Right renal cortex interstitium (tissue), 3 donors: ENCODE measurements at places on chromosomes 3 and 15.

- no peak for DNase-seq
Observed at GRCh38 chr15:41629463-41629862, 30.7 kb upstream of the MGA start.

GRCh38 chr3:67278015-67278618 is 280.0 kb downstream of the KBTBD8 start:
- no peak for DNase-seq

DNA sequence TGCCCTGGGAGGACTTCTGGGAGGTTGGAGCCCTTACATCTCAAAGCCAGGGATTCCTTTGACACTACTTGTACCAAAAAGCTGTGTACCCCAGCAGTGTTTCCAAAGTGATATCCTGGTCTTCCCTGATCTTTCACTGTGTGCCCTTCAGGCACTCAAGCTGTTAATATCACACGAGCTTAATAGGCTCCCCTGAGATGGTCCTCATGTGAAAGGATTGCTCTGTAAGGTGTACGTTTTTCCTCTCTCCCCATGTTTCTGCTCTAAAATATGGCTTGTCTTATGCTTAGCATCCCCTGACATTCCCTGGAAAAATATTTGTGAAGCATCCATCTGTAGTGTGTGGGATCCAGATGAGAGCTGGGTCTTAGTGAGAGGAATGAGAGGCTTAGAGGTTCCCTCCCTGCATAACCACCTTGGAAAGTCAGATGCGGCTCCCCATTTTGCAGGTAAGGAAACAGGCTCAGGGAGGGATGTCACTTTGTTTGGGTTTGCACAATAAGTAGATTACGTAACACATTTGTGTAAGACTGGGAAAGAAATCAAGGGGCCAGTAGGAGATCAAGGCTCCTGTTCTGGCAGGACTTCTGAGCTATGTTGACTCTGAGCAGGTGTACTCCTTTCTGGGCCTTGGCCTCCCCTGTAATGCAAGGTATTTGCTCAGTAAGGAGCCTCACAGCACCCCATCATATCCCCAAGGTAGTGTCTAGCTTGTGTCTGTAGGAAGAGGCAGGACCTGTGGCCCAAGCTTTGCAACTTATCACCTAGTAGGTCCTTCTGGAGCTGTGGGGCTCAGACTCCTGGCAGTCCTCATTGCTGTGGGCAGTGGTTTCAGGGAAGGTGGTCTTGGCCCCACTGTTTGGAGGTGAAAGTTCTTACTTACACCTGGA is 667 bp upstream of the ACOX2 start:
- DNase-seq, result no peak

- DNase-seq, result no peak
Observed at GRCh38 chr3:126440709-126440995, 35.0 kb downstream of the ZXDC start.

DNA sequence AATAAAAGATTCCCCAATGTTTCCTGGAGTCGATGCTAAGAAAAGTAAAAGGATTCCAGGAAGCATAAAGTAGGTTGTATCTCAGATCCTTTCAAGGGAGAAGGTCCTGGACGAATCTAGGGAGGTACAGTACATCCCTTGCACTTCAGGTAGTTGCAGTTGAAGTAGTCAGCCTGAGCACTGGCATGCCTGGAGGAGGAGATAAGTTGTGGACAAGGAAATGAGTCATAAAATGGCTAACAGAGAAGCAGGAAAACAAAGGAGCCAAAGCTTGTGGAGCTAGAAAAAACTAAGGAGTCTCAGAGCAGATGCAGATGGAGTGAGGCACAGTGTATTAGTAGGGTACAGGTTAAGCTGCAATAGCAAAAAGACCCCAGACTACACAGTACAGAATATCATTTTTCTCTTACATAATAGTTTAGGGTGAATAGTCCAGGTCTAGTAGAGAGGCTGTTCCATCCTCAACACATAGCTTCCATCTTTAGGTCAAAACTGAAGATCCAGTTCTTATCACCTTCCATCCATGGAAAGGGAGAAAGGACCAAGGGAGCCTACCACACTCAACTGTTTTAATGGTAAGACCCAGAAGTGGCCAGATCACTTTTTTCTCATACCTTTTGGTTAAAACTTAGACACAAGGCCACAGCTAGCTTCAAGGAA is 41.3 kb downstream of the COL6A5 start:
- DNase-seq, result no peak

DNA sequence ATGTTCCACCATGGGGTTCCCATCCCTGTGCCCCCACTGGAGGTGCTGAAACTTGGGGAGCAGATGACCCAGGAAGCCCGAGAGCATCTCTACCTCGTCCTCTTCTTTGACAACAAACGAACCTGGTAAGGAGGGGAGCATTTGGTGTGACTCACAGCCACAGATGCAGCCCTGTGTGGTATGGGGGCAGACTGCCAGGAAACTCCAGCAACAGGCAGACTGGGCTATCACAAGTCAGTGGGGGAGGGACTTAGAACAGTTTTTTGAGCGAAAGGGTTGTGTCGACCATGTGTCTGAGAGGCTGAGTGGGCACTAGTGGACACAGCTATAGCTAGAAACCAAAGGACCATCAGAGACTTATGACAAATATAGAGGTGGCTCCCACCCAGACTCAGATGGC is 3.4 kb upstream of the OGG1 start:
- no peak for DNase-seq

GRCh38 chr15:50945725-50946124 is 37.2 kb downstream of the AP4E1 start:
- no peak for DNase-seq

GRCh38 chr3:133211449-133211848 is 173.3 kb downstream of the TMEM108 start:
- no peak for DNase-seq

DNA sequence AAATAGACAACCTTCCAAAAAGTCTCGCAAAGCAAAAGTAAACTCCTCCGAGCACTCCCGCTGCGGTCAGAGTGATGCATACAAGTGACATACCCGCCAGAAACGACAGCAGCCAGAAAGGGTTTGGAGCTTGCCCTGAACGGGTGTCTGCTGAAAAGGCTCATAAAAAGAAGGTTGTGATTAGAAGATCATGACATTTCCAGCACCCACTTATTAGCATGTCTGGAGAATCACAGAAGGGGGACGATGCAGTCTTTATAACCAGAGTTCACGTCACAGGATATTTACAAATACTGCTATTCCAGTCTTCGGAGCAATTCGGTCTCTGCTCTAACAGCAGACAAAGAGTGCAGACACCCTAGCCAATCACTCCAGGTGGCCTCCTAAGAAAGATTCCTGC is 59.1 kb upstream of the FRMD4B start:
- no peak for DNase-seq

- DNase-seq, result no peak
Observed at GRCh38 chr3:72085036-72085435, 300.1 kb upstream of the PROK2 start.

- no peak for DNase-seq
Observed at GRCh38 chr3:14389166-14389606, 13.2 kb upstream of the SLC6A6 start.

DNA sequence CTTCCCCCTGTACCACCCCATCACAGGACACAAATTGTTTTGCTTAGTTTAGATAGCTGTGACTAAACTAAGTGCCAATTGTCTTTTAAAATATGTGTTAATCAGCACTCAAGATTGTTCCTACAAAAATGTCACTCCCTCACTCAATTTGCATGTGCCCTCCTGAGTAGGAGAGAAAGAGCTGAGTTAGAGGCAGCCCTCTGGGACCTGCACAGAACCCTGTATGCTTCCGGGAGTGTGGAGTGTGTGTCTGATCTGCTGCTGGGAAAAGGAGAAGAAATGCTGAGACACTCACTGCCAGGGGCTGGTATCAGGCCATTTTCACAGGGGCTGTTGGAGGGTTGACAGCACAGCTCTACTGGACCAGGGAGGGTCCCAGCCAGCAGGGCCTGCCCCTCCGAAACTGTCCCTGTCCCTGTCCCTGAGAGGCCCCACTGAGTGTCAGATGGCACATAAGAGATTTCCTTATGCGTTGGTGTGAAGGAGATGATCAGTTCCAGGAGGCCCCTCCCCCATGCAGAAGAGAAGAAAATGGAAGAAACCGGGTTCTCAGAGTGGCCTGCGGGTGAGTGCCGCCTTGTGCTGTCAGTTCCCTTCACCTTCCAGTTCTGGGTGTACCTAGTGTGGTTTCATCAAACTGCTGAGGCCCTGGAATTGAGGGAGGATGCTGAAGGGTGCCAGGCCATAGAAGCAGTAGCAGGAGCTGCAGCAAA is 3.9 kb upstream of the B3GNT5 start:
- no peak for DNase-seq

- DNase-seq, result no peak
Observed at GRCh38 chr15:66588971-66589370, 23.2 kb upstream of the LCTL start.

DNA sequence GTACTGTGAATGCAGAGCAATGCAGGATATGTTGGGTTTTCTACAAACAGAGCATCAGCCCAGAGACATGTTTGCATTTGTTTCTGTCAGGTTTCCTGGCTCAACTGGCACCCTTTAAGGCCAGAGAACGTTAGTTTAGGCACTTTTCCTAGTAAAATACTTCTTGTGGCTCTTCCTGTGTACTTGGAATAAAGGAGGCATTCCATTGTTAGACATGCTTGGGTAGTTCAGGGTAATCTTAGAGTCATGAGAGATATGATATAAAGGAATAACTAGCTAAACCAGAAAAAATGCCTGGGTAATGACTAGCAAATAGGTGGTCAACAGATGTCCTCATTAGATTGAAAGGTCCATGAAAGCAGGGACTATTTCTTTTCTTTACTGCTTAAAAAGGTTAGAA is 60.4 kb upstream of the RBM5 start:
- no peak for DNase-seq

GRCh38 chr15:81784751-81785150 is 261.1 kb downstream of the MEX3B start:
- DNase-seq, result no peak

DNA sequence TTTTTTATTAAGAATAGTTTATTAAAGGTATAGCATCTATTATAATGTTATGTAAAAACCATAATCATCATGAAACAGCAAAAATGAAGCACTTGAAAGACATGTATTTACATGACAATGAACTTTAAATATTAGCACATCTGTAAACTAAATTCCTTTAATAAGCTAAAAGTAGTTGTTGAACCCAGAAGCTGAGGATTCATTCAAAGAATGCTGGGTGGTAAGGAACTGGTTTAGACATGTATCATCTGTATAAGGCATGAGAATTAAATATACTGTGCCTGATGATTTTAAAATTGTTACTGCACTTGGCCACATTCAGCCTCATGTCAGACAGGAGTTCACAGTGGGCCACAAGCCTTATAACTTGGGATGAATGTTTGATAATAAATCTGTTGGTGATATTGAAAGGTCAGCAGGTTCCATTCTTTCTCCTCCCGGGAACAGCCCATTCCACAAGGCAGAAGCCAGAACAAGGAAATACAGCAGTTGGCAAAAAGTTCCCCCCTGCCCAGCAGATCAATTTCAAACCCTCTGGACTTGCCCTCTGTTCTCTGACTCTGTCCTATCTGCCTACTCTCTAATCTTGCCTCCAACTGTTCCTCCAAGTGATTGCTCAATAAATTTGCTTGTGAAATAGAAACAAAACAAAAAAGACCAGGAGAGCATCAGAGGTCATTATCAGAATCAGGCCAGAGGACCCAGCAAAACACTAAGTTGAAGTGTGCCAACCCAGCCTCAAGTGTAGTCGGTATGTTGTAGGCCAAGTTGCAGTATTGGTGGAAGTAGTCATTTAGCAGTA is 49.8 kb upstream of the TEX264 start:
- DNase-seq, result no peak

DNA sequence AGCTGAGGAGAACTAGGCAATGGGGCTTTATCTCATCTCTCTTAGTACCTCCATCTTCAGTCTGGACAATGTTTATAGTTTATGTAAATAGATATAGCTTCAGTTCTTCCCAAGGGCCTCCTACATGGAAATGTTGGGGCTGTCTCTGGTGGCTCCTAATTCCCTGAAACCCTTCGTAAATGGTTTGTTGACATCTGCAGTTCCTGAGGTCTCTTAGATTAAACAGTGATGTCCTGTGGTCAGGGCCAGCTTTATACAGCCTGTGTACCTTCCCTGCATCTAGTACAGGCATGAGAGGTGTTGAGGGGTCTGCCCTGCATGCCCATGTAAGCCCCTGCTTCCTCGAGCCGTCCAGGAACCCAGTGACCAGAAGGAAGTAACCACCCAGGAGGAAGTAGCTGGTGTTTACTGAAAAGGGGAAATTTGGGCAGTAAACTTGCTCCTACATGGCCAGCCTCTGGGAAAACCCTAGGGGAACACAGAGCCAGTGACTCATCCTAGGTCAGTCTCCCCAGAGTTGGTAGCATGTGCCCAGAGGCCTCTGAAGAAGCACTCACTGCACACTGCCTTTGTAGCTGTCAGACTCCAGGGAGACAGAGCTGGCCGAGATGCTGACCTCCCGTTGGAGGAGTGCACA is 4.7 kb upstream of the TBC1D2B start:
- DNase-seq, result no peak

- no peak for DNase-seq
Observed at GRCh38 chr3:183907911-183908331, 23.2 kb upstream of the PARL start.

GRCh38 chr3:170608475-170608874 is 22.6 kb upstream of the SLC7A14 start:
- no peak for DNase-seq

GRCh38 chr3:61876797-61877196 is 315.4 kb downstream of the PTPRG start:
- DNase-seq, result no peak

GRCh38 chr3:165874663-165875489 is 37.7 kb upstream of the BCHE start:
- DNase-seq, result no peak

DNA sequence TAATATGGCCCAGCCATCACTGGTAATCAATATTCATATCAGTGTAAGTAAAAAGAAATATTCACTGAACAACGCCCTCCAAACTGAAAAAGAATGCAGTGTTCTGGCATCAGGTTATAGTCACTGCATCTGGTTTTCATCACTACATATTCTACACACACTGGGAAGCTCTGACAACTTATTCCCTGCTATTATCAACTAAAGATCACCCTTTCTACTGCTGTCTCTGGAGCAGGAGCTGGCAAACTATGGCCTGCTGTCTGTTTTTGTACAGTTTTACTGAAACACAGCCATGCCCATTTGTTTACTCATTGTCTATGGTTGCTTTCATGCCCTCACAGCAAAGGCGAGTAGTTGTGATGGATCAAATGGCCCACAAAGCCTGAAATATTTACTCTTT is 35.3 kb downstream of the TUBGCP4 start:
- no peak for DNase-seq

DNA sequence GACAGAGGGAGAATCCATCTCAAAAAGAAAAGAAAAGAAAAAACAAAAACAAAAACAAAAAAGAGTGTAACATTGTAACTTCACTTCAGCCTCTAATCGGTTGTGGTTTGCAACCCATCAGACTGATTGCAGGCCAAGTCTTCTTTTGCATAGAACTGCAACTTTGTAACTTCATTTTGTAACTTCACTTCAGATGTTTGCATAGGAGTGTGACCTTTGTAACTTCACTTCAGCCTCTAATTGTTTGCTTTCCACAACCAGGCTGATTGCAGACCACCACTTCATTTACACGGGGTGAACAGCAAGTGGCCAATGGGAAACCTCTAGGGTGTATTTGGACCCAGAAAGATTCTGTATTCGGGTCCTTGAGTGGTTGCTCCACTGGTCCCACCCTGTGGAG is 79.1 kb upstream of the CHMP2B start:
- no peak for DNase-seq
